ENCODE measurements at places on chromosomes 13 and 19.

- no peak for DNase-seq
Observed at GRCh38 chr19:30222992-30223865, 149.0 kb upstream of the ZNF536 start.

DNA sequence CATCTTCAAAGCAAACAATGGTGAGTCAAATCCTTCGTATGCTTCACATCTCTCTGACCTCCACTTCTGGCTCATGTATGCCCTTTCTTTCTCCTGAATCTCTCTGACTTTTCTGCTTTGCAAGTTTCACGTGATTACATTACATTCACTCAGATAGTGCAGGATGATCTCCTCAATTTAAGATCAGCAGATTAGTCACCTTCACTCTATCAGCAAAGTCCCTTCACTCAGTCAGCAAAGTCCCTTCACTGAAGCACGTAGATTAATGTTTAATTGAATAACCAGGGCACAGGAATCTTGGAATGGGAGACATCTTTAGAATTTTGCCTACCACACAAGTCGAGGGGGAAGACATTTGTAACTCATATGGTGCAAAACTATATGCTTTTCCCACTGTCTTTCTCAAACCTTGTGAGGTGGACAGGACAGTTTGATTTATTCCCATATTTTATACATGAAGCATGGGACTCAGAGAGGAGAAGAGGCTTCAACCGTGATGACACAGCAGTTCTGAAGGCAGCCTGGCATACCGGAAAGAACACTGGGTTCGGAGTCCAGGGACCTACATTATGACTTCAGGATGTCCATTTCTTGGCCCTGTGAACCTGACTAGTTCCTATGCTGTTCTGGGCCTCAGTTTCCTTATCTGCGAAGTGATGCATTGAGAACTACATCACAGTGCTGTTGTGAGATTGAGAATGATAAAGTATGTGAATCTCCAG is 23.3 kb downstream of the SIGLECL1 start:
- no peak for DNase-seq

DNA sequence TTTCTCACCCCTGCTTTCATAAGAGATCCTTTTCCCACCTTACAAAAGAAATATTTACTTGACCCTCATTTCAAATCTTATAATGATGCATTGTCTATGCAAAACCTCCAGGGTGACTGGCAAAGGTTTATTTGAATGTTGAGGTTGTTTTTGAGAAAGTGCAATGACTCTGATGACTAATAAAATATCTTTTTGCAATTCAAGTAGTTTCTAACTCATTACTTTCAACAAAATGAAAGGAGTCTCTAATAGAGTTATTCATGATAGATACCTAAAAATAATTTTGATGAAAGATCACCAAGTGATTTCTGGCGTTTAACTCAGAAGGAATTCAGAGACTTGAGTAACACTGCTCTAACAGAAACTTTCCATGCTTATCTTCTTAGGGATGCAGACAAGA is 144.2 kb downstream of the FOXO1 start:
- no peak for DNase-seq

GRCh38 chr13:112158961-112159360 is 92.0 kb downstream of the SOX1 start:
- DNase-seq: no peak

DNA sequence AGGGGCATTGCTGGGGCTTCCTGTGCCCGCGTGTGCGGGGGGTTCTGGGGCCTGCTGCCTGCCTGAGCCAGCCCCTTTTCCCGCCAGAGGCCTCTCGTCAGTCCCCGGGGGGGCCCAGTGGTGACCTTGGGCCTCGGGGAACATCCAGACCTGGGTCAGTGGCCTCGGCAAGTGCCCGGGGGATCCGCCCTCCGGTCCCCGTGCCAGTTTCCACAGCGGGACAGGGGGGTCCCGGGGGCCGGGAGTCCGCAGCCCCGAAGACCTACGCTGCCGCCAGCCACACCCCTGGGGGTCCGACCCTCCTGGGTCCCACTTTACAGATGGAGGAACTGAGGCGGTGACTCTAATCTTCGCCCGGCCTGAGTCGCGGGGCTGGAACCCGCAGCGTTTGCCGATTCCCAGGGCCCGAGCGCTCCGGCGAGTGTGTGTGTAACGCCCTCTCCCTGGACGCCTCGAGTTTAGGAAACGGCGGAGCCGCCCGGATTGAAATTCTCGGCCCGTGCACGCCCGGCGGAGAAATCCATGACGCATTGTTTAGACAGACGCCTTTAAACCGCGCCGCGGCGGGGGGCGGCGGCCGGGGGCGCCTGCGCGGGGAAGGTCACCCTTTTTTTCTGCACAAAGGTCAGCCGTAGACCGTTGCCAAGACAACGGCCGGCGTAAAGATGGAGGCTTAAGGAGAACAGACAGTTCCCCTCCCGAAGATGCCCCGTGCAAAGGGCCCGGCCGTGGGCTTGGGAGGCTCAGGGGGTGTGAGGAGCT is 39.3 kb downstream of the EFNA2 start:
- DNase-seq: no peak

Measured in stimulated activated CD8-positive, alpha-beta memory T cell treated with anti-CD3 and anti-CD28 coated beads, Interleukin-4, amount 100 ng/mL, for 4 hours (primary cell).